ENCODE measurements at places on chromosomes 2 and 18.

DNA sequence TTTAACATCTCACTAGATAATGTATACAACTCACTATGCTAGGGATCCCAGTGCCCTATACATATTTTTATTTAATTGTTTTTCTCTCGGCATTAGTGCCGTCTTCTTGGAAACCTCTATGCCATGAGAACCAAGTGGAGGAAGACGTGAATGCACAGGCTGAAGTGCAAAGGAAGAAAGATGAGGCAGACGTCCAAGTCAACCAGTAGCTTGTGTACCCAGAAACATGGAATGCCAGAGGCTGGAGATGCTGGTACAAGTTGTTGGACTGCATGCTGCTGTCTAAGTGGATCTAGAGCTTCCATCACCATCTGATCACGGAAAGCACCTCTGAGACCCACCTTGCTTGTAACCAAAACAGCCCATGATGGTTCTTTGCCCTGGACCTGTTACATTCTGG lies 12.5 kb upstream of the GEMIN6 start:
- no peak for DNase-seq

DNA sequence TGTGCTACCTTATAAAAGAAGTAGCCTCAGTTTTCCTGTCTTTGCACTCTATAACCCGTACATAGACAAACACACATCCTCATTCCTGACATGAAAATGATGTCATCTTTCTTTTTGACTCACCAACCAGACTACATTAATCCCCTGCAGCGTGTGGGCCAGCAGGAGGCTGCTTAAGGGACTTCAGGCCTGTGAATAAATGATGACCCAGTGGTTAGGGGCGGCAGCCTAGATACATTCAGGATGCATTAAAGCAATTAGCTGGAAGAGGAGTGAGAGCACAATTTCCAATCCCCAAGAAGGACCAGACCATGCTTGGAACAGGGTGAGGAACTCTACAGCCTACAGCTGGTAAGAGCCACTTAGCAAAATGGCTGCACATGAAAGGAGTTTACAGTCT lies 57.3 kb upstream of the KLF7 start:
- no peak for DNase-seq

GRCh38 chr2:195768431-195768830 lies 111.4 kb downstream of the SLC39A10 start:
- no peak for DNase-seq

GRCh38 chr2:207103132-207103531 lies 62.6 kb downstream of the KLF7 start:
- DNase-seq: no peak

All from stimulated activated CD4-positive, alpha-beta T cell treated with anti-CD3 and anti-CD28 coated beads, Interleukin-15, amount 100 ng/mL, for 1 hour (primary cell).